ENCODE measurements at places on chromosomes 1 and 21.

- no peak for DNase-seq
Observed at GRCh38 chr1:91527781-91528180, 27.1 kb downstream of the CDC7 start.

GRCh38 chr1:55087439-55087838, 48.1 kb downstream of the PCSK9 start:
- DNase-seq: no peak

GRCh38 chr1:234408757-234409156, 35.5 kb downstream of the COA6 start:
- DNase-seq: no peak

GRCh38 chr1:234962340-234962989, 166.2 kb downstream of the TOMM20 start:
- DNase-seq: peak; percentile 99

DNA sequence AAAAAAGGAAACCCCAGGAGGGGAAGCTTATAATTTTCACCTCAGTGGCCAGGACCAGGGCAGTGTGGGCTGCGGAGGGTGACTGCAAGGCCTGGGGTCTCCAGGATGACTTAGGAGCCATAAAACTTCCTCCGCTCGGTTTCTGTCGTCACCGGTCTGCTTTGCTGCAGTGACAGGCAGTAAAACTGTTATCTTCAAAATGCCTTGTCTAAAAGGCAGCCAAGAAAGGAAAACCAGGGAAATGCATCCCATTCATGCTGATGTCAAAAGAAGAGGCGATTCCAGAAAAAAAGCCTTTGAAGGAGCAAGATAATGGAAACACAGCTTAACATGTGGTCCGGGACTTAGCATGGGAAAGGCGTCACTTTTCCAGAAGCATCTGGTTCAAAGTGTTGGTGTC, 42.0 kb downstream of the COL6A1 start:
- DNase-seq: no peak
